ENCODE measurements at places on chromosomes 12 and 14.

- no peak for DNase-seq
Observed at GRCh38 chr14:24062216-24062980, 9.0 kb upstream of the CPNE6 start.

- DNase-seq, result no peak
Observed at GRCh38 chr12:112891093-112892024, 15.4 kb upstream of the OAS1 start.

- DNase-seq, result peak; percentile 60
Observed at GRCh38 chr12:7162691-7163114, 26.8 kb upstream of the PEX5 start.

- no peak for DNase-seq
Observed at GRCh38 chr12:98612696-98613334, 19.3 kb downstream of the SLC25A3 start.

GRCh38 chr12:96912261-96912660, 5.2 kb downstream of the NEDD1 start:
- no peak for DNase-seq

DNA sequence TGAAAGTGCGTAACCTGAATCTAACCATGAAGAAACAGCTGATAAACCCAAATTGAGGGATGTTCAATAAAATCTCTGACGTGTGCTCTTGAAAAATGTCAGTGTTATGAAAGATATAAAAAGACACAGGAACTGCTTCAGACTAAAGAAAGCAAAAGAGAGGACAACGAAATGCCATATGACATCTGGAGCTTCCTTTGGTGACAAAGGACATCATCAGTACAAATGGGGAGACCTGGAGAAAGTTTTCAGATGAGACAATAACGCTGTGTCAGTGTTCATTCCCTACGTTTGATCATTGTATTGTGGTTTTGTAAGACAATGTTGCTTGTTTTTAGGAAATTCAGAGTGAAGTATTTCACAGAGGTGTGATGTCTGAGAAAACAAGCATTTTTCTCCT, 125.9 kb upstream of the MAP1LC3B2 start:
- DNase-seq, result no peak

- DNase-seq, result no peak
Observed at GRCh38 chr12:103442822-103443221, 52.9 kb downstream of the C12orf42 start.

GRCh38 chr12:89235189-89235993, 116.9 kb downstream of the DUSP6 start:
- no peak for DNase-seq

DNA sequence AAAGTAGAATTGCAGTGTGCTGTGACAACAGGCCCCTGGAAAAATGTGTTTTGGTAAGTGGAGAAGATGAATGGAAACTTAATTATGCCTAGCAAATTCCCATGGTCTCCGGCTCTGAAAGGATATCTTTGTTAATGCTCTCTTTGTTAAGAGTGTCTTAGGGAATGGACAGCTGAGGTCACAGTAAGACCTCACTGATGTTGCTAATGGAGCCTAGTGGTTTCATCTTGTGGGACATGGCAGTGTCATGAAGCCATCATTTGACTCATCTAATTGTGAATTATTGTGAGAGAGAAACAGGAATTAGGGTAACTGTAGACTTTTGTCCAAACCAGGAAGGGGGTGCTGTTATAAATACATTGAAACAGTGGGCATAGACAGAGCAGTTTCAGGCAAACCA, 330.3 kb downstream of the TMTC2 start:
- no peak for DNase-seq

- no peak for DNase-seq
Observed at GRCh38 chr12:80151131-80151530, 51.8 kb downstream of the OTOGL start.

GRCh38 chr14:104290756-104291122, 152.4 kb downstream of the KIF26A start:
- no peak for DNase-seq

DNA sequence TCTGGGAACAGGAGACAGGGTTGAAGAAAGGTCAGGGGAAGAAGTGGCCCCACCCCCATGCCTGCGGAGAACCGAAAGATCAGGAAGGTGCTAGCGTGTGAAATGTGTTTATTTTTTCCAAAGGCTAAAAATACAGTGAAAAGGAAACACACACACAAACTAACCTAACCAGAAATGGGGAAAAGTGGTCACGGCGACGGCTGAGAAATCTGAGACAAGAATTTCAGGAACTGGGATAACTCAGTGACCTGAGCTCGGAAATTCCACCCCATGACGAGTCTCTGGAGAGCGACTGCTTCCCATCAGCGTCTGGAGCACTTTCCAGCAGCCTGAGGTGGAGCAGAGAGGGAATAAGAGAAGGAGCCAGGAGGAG, 16.6 kb upstream of the RND1 start:
- DNase-seq, result no peak

- DNase-seq, result no peak
Observed at GRCh38 chr12:90075685-90076084, 367.0 kb upstream of the ATP2B1 start.

DNA sequence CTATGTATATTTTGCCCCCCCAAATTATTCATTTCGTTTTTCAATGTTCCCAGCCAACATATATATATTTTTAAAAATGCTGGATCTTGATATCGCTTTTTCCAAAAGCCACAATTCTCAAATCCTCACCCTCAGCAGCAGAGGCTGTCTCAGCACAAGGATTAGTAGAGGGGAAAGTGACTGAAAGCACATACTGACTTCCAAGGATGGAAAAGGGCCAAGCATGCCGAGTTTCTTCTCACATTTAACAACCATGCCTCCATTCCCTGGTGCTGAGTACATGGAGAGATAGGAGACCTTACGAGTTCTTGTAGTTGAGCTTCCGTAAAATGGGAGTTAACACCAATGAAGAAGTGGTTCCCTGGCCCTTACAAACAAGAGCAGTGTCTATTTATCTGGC, 403.4 kb upstream of the DCN start:
- DNase-seq, result no peak

DNA sequence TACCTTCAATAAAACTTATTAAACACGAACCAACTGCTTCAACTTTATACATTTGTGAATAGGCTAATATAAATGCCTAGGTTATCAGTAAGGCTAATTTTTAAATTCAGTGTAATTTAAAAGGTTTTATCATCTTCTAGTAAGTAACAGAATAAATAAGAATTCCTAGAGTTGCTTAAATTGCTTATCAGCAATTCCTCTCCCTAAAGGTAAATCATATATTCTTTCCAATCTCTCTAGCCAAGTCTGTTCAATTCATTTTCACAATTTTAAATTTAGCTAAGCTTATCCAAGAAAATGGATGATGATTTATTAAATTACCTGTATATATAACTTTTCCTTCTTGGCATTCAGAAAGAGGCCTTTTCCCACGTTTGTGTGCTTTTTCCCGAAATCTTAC, 4.6 kb downstream of the PUS7L start:
- no peak for DNase-seq

DNA sequence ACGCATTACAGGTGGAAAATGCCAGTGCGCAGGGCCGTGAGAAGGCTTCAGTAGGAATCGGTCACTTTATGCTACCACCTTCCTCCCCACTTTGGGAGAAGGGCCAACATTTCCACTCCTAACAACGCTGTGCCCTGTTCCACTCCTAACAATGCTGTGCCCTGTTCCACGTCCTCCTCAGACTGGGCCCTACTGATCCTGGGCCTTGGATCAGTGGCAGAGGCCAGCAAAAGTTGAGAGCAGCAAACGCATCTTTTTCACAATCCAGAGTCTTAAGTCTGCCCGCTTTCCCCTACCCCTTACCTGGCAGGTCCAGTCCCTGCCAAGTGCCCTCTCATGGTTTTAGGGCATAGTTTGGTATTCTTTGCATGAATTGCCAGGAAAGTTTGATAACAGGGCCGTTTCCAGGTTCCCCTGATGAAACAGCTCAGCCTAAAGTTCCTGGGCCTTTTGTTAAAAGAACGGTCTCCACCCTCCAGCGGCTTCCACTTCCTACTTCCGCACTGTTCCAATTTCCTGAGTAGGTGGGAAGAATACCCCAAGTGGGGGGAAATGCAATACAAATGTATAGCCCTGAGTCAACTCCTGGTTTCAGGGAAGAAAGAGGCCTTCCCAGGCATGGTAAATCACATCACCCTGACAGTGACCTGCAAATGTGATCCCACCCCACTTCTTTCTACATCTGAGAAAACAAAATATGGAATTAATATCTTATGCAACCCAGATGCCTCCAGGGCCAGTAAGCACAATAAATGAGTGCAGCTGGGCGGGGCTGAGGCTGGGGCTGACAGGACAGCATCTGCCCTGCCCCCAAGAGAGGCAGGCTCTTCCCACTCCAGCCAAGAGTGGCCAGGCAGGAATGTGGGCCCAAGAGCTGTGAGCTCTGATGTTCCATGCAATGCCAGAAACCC, 15.0 kb downstream of the KCTD10 start:
- DNase-seq, result peak; percentile 28

DNA sequence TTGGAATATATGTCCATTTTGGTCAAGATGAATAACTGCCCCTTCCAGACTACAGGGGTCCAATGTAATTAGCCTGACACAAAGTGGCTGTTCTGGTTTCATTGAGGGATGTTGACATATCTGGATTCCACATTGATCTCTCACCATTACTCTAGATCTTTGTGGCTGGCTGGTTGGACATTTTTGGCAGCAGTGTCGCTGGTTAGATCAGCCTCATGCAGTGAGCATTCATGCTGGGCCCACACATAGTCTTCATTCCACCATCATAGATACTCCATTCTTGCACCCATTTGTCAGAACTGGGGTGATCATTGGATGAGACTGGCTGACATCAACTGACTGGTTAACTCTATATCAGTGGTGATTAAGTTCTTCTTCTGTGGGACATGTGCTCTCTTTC, 74.4 kb downstream of the MGST1 start:
- DNase-seq, result no peak

- no peak for DNase-seq
Observed at GRCh38 chr12:88935856-88936255, 355.6 kb upstream of the KITLG start.

DNA sequence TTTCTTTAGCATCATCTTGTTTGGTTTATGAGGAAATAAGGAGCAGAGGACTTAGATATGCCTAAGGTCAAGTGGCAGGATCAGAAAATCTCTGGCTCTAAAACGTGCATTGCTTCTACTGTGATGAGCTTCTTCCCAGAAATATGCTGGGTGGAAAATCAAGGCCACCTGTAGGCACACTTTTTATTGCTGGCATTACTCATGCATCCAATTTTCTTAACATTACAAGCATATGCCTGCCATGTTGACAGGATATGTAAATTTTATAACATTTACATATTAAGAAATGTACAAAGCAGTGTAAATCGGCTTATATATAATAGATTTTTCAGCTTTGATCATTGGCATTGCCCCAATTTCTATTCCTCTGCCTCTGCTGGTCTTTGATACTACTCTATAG, 409.6 kb downstream of the TMEM132D start:
- DNase-seq, result no peak

DNA sequence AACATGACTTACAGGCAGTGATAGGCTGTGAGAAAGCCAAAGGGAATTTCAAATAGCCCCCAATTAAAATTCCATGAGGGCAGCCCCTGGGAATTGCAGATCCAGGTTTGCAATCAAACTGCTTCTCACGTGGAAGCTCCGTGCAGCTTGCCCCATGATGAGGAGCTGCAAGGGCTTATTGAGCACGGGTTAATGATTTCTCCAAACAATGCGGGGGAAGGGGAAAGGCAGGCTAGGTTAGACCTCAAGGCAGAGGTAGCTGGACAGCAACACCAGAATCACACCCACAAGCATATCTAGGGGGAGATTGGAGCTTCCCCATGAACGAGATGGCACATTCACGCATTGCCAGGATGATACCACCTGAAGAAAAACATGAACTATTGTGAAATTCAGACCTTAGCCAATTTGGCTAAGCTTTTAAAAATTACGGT, 5.0 kb upstream of the DUSP6 start:
- DNase-seq, result peak; percentile 62

- DNase-seq, result no peak
Observed at GRCh38 chr12:25950329-25951115, 8.0 kb upstream of the RASSF8 start.

DNA sequence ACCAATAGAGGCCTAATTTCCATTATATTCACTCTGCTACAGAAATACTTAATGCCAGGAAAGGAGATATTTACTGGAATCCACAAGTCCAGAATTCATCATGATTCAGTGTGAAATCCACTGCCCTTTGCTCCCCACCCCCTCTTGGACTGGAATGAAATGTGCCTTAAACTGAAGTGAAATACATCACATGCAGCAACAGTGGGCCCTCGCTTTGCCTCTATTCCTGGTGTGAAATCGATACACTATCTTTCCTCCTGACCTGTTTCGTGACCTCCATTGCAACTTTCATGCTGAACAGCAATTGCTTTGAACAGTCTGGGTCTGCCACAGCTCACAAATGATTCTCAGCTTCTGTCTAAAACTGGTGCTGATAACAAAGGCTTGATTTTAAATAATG, 100.6 kb downstream of the NPAS3 start:
- DNase-seq, result peak; percentile 7

GRCh38 chr12:116338064-116338846, 60.8 kb upstream of the MED13L start:
- no peak for DNase-seq

DNA sequence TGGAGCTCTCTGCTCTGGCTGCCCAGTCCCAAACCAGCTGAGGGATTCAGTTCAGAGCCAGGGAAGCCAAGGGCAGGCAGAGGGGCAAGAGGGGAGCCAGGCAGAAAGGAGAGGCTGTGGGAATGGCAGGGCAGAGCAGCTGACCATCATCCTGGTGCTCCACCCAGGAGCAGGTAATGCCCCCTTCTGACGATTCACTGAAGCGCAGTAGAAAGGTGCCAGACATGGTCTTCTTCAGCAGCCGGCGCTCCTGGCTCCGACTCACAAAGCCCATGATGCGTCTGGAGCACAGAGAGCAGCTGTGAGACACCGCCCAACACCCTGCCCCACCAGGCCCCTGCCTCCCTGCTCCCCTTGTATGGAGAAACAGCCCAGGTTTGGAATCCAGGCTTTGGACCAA, 8.0 kb downstream of the IL23A start:
- DNase-seq, result peak; percentile 17

DNA sequence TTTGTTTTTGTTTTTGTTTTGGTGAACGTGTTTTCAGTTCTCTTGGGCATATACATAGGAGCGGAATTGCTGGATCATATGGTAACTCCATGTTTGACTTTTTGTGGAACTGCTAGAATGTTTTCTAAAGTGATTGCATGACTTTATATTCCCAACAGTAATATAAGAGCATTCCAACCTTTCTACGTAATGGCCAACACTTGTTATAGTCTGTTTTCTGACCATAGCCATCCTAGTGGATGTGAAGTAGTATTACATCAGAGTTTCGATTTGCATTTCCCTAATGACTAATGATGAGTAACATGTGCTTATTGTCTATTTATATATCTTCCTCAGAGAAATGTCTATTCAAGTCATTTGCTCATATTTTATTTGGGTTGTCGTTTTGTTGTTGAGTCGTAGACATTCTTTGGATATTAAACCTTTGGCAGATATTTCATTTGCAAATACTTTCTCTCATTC, 268.7 kb downstream of the AEBP2 start:
- DNase-seq, result no peak

GRCh38 chr12:100128512-100128908, 14.2 kb downstream of the BLTP3B start:
- DNase-seq, result peak; percentile 51

- no peak for DNase-seq
Observed at GRCh38 chr14:23377573-23378563, 1.0 kb downstream of the CMTM5 start.

GRCh38 chr12:26219736-26220135, 24.4 kb downstream of the SSPN start:
- DNase-seq, result no peak

- no peak for DNase-seq
Observed at GRCh38 chr12:2064071-2064507, 11.3 kb downstream of the CACNA1C start.

GRCh38 chr12:34402899-34403705, 380.8 kb downstream of the ALG10 start:
- DNase-seq, result no peak

All from HuH-7 (cell line).